ENCODE measurements at places on chromosomes 2 and 18.

- no peak for DNase-seq
Measured at GRCh38 chr2:207487650-207488311, 42.0 kb upstream of the CREB1 start.

DNA sequence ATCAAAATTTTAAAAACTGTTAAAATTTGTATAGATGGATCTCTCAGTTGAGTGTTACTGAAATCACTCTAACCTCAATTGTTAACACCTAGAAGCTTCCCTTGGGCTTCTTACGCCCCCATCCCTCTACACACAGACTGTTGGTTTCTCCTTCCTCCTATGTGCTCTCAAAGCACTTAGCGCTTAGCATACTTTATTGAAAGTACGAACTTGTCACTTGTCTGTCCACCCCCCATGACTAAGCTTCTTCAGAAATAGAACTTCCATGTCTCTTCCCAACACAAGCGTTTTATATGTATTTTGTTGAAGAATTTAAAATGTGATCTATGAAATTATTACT, 441 bp downstream of the MPHOSPH10 start:
- DNase-seq, result peak; percentile 31

DNA sequence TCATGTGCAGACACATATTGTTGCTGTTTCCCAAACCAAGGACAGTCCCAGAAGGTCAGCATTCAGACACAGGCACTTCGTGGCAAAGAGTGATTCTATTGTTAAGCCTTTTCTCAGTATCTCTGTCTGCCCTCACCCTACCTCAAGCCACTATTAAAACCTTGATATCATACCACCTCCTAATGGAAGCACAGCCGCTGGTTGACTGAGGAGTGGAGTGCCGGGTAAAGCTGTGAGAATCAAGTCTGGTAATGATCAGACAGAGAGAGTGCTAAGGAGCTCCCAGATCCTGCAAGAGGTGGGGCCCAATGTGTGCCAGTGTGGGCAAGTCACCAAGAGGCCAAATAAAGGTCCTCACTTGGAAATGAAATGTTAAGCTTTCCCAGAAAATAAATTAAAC, 819.5 kb downstream of the BCL11A start:
- no peak for DNase-seq

GRCh38 chr18:11994336-11994702, 13.0 kb downstream of the IMPA2 start:
- no peak for DNase-seq

GRCh38 chr2:158716121-158716791, 78.9 kb upstream of the DAPL1 start:
- no peak for DNase-seq

Measured in DMS79 (cell line).